ENCODE measurements at places on chromosomes 7 and 10.
A peak's percentile ranks its signal among the peaks of the same experiment; 100 is the strongest.

GRCh38 chr7:104255194-104255593 is 47.4 kb upstream of the ORC5 start:
- DNase-seq = no peak

DNA sequence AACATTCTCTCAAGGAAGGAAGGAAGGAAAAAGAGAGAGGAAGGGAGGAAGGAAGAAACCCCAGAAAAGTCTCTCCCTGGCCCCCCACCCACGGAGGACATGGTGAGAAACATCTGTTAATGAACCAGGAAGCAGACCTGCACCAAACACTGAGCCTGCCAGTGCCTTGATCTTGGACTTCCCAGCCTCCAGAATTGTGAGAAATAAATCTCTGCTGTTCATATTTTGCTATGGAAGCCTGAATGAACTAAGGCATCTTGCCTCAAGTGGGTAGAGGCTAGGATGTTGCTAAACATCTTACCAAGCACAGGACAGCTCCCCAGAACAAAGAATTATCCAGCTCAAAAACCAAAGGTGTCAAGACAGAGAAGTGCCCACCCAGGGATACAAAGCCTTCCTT is 19.1 kb downstream of the LRRC20 start:
- DNase-seq = no peak

DNA sequence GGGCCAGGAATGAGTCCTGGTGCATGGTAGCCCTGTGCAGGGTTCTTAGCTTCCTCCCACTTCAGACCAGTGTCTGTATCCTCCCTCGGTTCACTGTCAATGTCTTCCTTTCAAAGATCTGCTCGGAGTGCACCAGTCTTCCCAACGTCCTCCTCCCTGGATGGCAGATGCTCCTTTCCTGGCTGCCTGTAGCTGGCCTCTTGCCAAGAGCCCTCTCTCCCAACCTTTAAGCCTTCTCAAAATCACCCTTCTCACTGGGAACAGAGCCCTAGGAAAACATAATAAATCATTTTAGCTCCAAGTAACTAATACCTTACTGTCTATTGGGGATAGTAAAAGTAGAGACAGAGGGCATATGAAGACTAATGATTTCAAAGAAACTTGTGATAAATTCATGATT is 490.6 kb downstream of the CCSER2 start:
- no peak for DNase-seq

DNA sequence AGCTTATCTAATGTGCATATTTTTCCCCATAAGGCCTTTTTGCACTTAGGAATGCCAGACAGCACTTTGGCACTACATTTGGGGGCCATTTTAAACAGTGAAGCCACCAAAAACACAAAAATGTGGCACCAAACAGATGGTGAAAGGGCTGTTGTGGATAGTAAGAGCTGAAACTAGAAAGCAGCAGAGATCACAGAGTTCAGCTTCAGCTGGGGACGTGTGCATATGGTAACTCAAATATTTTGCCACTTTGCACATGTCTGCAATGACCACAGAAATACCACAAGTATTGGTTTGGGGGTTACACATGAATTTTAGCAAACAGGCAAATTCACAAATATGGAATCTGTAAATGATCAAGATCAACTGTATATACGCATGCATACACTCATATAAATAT is 72.8 kb downstream of the PODXL start:
- peak; percentile 43 for DNase-seq

DNA sequence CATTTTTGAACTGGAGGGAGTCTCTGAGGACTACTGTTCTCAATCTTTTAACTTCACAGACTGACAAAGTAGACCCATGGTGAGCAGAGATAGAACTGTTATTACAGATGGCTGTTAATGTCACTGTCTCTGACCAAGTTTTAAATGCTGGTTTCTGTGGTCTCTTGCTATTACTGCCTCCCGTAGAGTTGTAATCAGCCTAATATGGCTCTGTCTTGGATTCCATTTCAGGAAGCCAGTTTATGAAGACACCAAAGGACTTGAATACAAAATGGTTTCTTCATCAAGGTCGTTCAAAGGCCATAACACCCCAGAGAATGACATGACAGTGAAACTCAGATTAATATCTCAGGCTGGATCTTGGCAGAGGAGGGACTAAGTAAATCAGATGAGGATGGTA is 3.9 kb downstream of the SFRP4 start:
- DNase-seq = peak; percentile 61

- DNase-seq = peak; percentile 22
Observed at GRCh38 chr7:85095366-85095765, 91.5 kb downstream of the SEMA3D start.

GRCh38 chr7:86328801-86329433 is 314.8 kb upstream of the GRM3 start:
- no peak for DNase-seq

DNA sequence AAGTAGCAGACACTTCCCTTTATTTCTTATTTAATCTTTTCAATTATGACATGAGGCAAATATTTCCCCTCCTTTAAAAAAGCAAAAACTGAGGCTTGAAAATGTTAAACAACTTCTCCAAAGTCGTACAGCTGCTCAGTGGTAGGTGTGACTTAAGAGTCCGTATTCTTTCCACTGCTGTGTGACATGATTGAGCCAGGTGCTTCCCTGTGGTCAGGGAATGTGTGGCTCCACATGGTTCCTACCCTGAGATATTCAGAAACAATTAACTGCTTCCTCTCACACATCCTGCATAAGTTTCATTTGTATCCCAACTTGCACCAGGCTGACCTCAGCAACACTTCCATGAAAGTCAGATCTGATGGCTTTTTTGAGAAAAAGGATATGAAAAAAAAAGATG is 13.6 kb downstream of the OPALIN start:
- DNase-seq = no peak

DNA sequence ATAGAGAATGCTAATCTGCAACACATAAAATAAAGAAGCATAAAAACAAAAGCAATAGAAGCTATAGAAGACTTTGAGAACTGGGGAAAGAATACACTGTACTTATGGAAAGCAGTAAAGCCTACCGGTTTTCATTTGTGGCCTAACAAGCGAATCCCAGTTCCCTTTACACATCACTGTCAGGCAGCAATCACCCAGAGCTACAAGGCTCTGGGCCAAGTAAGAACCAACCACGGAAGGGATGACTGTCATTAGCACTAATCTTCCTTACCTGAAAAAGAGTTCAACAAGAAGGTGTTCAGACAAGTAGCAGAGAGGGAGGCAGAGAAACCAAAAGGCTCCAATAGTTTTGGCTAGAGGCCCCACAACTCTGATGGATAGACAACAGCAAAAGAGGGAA is 15.0 kb downstream of the CCDC6 start:
- DNase-seq = no peak

DNA sequence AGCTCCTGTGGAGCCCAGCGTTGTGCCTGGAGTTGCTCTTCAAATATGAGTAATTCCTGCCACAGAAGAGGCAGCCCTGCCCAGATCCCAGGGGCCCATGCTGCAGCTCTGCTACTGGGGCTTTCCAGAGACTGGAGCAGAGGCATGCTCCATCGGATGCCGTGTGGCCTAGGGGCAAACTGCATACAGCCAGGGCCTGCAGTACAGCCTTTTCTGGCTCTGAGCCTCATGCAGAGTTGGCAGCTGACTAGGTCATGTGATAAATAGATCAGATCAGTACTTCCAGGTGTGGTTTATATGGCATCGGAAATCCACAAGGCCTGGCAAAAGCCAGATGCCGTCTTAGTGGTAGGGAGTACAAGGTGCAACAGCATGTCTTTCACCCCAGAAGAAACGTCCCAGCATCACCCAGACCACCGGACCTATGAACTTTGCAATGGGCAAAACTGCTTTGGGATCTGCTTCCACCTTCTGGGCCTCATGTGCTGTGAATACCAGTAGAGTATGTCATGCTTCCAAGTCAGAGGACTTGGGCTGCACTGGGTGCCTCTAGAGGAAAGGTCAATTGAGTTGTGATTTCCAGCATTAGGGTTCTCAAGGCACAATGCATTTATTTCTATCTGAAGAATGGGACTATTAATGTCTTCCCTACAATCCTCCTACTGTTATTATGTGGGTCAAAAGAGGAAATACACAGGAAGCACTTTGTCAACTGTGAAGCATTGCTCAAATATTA is 250.7 kb upstream of the ZNF32 start:
- DNase-seq = no peak

DNA sequence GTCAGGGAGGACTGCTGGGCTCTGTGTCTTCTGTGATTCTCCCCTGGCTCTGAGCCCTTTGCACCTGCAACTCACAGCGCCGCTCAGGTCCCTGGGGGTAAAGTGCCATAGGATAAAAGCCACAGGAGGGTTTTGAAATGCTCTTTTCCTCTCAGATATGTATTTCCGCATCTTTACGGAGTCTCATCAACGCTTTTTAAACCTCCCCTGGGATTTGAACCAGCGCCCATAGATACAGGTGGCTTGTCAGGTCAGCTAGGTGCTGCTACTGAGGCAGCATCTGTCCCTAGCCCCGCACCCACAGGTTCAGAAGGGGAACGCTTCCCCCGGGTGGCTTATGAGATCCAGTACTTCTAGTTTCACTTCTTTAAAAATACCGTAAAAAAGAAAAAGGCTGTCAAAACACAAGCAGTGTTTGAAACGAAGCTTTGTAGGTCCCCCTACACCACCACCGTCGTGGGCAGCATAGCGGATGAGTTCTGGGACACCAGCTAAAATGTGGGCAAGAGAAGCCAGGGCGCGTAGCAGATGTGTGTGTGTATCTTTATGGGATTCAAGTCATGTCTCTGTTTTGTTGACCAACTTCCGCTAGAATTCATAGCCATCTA is 173.5 kb downstream of the CUX1 start:
- DNase-seq = no peak

- peak; percentile 50 for DNase-seq
Observed at GRCh38 chr7:134473861-134474291, 15.0 kb upstream of the AKR1B1 start.

- DNase-seq = peak; percentile 89
Observed at GRCh38 chr10:17122726-17123661, 6.6 kb downstream of the CUBN start.

- no peak for DNase-seq
Observed at GRCh38 chr7:100711369-100711768, 5.4 kb downstream of the POP7 start.

- no peak for DNase-seq
Observed at GRCh38 chr10:93059975-93060886, at the start of gene CYP26C1. Gene CYP26C1, plus strand, starts transcription at chr10:93060798. Its CDS starts 466 bp downstream, at chr10:93061264.

DNA sequence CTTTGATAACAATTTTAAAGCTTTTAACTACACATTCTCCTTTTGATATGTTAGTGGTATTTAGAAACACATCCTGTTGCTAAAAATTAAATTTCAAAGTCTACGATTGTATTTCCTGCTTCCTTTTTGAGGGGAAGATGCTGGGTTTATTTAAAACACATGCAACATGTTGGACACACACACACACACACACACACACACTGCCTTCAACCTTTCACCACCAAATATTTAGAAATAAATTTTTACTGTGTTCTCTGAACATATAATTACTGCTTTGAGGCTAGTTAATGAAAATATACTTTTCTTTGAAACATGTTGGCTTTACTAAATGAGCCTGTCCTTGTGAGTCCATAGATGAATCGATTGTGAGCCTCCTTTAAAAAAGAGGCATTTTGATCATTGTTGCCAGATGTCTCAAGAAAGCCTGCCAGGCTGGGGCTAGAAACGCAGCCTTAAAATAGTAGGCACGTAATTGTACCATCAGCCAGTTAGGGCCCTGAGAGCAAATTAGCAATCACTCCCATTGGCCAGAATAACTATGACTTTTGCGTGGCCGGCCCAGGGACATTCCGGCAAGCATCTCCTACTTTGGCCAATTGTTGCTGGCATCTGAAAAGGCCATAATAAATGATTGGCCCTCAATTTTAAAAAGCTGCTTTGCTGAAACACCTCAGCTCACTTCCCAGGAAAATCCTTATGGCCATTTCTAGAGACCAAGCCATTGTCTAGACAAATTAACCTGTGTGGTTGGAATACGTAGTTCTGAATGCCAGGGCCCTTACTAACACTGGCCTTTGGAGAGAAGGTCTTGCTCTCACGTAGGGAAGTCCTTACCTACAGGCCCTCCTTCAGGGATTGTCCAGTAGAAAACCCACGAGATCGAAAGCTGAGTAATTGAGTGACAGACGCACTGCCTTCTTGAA is 9.9 kb upstream of the TEX36 start:
- DNase-seq = peak; percentile 58

- DNase-seq = no peak
Observed at GRCh38 chr7:125149151-125149550, 219.5 kb upstream of the POT1 start.

GRCh38 chr7:135670179-135670578 is 7.9 kb downstream of the STMP1 start:
- DNase-seq = peak; percentile 70

DNA sequence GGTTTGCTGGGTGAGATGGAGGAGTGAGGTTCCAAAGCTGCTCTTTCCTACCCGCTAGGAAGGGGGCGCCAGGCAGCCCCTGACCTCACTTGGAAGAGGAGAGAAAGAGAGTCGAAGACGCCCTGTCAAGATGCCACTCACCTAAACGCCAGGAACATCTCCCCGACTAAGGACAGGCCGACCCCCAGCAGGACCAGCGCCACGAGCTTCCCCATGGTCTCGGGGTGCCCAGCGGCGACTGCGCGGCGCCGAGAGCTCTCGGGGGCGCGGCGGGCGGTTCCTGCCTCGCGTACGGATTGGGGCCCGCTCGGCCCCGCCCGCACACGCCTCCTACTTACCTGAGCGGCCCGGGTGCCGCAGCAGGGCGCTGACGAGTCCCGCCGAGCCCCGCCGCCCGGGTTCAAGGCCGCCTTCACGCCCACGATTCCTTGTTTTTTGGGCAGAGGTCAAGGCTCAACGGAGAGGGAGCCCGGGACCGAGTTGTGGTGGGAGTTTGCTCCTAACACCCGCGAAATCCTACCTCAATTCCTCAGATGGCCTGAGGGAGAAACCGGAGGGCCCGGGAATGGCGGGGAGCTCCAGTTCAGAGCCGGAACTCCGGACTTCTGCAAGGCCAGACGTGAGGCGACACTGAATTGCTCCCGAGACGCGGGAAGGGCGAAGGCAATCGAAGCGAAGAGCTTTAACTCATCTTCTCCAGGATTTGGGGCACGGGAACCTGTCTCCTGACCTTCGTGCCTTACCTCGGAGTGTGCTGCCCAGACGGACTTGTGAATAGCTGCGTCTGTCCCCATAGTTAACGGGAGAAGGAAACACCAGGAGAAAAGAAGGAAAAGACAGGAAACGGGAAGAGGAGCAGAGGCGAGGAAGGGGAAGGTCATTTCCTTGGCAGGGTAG is at the start of gene PON3:
Gene PON3, minus strand, starts transcription at position 240 of the 897 bp plus-strand sequence. Its CDS starts 25 bp downstream, at position 215.
- DNase-seq = no peak

DNA sequence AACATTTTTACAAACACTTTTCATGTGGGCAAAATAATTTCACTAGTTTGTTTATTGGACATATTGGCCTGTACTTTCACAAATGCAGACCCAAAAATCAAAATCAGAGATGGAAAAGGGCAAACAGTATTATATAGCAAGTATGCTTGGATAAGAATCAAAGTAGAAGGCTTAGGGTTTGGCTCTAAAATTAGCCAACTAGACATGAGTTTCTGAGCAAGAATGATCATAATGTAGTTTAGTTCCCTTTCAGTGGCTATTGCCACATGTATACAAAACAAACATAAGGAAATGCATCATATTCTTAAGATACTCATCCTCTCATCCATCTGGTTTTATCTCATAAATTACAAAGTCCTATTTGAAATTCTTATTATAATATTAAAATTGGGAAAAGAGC is 132.5 kb downstream of the IMMP2L start:
- no peak for DNase-seq

GRCh38 chr10:122476333-122476695 is 15.0 kb downstream of the HTRA1 start:
- DNase-seq = no peak
